CD4-positive, alpha-beta memory T cell (primary cell): ENCODE measurements at places on chromosomes 12 and 14. TPM values are rescaled to one million over a fixed set of nuclear protein-coding genes. Genes with fewer than 3 reads are reported as not detected.

- H3K4me3 ChIP-seq = no peak overlapping the region
- H3K27ac ChIP-seq = peak overlapping the region; percentile 65
- H3K4me1 ChIP-seq = peaks cover 100% of the 10 kb centered on the region
- H3K27me3 ChIP-seq = no peaks in the 10 kb centered on the region
- no peak for DNase-seq
- H3K36me3 ChIP-seq = no peaks in the 10 kb centered on the region
Measured at GRCh38 chr14:61387076-61387475, 65.7 kb downstream of the PRKCH start.

Gene STAT2
- polyA plus RNA-seq = 74.4 TPM

DNA sequence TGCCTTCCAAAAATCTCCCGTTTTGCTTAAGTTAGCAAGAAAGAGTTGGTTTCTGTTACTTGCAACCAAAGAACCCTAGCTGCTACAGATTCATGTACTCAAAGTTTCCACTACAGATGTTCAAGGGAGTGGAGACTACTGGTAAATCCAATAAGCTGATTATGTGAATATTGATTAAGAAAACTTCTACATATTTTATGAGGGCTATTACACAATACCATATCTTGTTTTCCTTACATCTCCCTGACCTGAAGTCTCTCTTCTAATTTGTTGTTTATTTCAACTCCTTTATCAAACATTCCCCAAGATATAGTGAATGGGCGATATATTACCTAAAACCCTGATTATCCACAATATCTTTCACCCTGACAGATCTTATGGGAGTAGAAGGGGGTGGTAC, 164.4 kb upstream of the PLXNC1 start:
- no peak overlapping the region for H3K4me3 ChIP-seq
- H3K27ac ChIP-seq = no peak overlapping the region
- H3K4me1 ChIP-seq = no peaks in the 10 kb centered on the region
- DNase-seq = no peak
- no peaks in the 10 kb centered on the region for H3K27me3 ChIP-seq

DNA sequence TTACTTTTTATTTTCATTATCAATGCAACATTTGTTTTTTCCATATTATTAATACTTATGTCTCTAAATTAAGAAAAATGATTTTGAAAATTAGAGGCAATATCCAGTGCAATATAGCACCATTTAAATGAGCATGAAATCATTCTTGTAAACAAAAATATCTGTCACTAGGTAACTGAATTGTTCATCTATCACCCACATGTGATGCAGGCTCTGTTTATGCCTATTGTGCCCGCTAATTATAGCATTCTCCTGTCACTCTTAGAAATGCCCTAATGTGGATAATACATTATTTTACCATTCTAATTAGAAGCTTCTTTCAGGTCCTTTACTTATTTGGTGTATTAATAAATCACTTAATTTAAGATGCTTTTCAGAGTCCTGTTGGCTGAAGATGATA, 1332.4 kb downstream of the AACS start:
- H3K27ac ChIP-seq = no peak overlapping the region
- DNase-seq = no peak
- no peak overlapping the region for H3K4me3 ChIP-seq
- no peaks in the 10 kb centered on the region for H3K27me3 ChIP-seq
- H3K4me1 ChIP-seq = no peaks in the 10 kb centered on the region
- no peaks in the 10 kb centered on the region for H3K36me3 ChIP-seq

GRCh38 chr14:74141703-74142102, 56.9 kb downstream of the LIN52 start:
- no peak overlapping the region for H3K27ac ChIP-seq
- no peak overlapping the region for H3K4me3 ChIP-seq
- no peaks in the 10 kb centered on the region for H3K4me1 ChIP-seq
- H3K27me3 ChIP-seq = no peaks in the 10 kb centered on the region

DNA sequence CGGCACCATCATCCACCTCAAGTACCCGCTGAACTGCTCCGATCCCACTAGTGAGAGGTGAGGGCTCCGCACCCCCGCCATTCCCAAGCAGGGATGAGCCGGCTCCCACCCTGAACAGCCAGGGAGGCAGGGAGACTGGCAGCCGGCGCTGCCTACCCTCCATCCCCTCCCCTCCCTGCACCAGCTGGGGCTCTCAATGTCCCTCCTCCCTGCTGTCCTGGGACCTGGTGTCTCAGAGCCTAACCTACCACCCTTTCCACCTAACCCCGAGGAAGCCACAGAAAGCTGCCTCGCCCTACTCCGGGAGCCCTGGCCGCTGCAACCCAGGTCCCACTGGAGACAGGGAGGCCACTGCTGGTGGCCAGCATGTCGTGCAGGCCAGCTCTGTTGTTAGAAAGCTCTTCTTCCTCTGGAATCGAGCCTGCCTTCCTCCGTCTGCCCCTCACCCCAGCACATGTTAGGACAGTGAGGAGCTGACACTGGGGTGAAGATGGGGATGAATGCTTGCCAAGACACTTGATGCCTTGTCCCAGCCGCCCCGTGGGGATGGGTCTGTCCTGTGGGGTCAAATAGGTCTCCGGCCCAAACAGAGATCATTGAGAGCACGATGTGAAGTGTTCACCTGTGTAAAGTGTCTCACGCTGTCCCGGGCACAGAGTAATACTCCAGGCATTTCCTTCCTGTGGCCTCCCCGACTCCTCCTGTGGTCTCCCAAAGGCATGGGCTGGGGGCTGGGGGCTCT, 1.1 kb downstream of the PTPN6 start:
- peaks cover 26% of the 10 kb centered on the region for H3K36me3 ChIP-seq
- no peak for DNase-seq
- H3K4me1 ChIP-seq = peaks cover 81% of the 10 kb centered on the region
- peak overlapping the region; percentile 81 for H3K4me3 ChIP-seq
- peak overlapping the region; percentile 96 for H3K27ac ChIP-seq

Gene CLEC1B
- polyA plus RNA-seq = not detected

- H3K4me1 ChIP-seq = no peaks in the 10 kb centered on the region
- H3K27me3 ChIP-seq = no peaks in the 10 kb centered on the region
- H3K27ac ChIP-seq = no peak overlapping the region
Measured at GRCh38 chr12:61821381-61821780, 438.8 kb upstream of the USP15 start.

- H3K27me3 ChIP-seq = no peaks in the 10 kb centered on the region
- H3K4me3 ChIP-seq = no peak overlapping the region
- peak overlapping the region; percentile 30 for H3K27ac ChIP-seq
- DNase-seq = no peak
Measured at GRCh38 chr14:90274808-90275457, 18.6 kb downstream of the PSMC1 start.

DNA sequence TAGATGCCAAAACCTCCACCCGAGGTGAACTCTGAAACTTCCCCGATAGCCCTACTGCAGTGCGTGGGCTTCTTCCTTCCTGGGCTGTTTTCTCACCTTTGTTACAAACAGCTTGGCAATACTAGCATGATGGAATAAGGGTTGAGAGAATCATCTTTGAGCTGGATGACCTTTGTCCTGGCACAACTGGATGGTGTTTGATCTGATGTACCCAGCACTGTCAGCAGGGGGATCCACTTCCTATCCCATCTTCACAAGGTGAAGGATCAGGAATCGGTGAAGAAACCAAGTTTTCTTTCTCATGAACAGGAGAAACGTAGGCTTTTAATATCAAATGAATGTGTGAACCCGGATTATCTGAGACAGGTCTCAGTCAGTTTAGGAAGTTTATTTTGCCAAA, 19.5 kb upstream of the LRRC10 start:
- no peak overlapping the region for H3K27ac ChIP-seq
- DNase-seq = no peak
- H3K4me1 ChIP-seq = no peaks in the 10 kb centered on the region
- H3K36me3 ChIP-seq = no peaks in the 10 kb centered on the region
- no peaks in the 10 kb centered on the region for H3K27me3 ChIP-seq
- H3K4me3 ChIP-seq = no peak overlapping the region

DNA sequence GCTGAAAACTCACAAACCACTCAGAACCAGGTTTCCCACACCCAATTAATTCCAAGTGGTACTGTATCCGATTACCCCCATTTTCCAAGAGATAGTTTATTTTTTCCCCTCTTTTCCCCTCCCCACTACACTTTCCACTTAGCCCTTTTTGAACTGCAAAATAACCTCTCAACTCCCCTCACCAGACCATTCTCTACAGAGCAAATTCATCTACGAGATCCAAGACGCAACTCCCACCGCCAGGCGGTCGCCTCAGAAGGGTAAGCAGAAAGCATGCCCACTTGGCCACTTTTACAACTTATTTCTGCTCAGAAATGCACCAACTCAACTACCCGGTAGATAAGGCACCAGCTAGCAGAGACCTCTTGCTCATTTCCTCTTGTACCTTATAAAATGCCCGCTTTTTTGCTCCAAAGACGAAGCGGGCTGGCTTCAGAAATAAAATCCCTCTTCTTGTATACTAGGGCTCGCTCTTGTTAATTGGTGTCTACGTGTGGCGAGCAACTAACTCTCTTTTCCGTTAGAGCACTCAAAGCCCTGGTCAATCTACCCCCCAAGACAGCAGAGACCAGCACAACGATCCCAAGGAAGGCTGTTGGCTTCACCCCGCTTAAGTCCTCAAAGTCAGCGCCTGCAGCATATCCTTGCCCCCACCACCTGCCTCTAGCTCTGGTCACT, 910 bp upstream of the SRP54 start:
- peak overlapping the region; percentile 91 for H3K4me3 ChIP-seq
- DNase-seq = no peak
- peaks cover 43% of the 10 kb centered on the region for H3K4me1 ChIP-seq
- H3K27ac ChIP-seq = peak overlapping the region; percentile 98

DNA sequence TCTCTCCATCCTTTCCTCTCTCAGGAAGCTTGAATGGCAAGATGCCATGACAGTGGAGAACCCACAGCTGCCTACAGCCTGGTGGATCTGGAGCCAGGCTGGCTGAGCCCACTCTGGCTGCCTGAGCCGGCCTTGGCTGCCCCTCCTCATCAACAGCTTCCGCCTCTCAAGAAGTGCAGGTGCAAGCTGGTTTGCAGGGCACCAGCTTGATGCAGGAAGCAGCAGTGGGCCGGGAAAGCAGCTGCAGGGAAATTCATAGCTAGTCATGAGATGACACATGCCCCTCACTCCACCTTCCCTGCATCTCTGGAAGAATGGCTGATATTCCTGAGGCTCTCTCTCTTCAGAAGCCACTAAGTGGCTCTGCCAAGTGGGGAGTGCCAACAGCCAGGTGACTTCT, 289.1 kb downstream of the RPS29 start:
- no peaks in the 10 kb centered on the region for H3K4me1 ChIP-seq
- no peaks in the 10 kb centered on the region for H3K36me3 ChIP-seq
- H3K4me3 ChIP-seq = no peak overlapping the region
- no peaks in the 10 kb centered on the region for H3K27me3 ChIP-seq
- no peak overlapping the region for H3K27ac ChIP-seq

DNA sequence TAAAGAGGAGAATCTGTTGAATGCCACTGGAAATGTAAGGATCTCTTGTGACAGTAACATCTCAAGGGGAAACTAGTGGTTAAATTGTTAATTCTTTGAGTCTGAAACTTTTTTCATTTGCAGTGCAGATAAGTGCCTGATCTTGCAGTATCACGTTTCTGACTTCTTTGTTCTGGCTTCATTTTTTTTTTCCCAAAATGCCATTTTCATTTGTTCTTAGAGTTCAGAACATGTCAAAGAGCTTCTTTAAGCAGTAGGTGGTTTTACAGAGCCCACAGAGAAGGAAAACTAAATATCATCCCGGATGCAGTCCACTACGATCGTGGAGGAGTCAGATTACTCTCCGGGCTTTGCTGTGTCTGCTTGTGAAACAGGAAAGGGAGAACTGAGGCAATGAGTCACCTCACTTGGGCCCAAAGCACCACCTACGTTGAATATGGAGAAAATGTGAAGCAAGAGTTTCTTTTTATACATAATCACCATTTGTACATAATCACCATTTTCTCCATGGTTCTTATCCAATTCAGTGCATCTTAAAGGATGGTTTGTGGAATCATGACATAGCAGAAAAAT, 43.9 kb downstream of the HMGA2 start:
- DNase-seq = no peak
- no peaks in the 10 kb centered on the region for H3K27me3 ChIP-seq
- H3K36me3 ChIP-seq = no peaks in the 10 kb centered on the region
- H3K27ac ChIP-seq = no peak overlapping the region
- H3K4me1 ChIP-seq = no peaks in the 10 kb centered on the region

Gene LRTM2
- polyA plus RNA-seq = not detected

Gene PLCZ1
- polyA plus RNA-seq = not detected

DNA sequence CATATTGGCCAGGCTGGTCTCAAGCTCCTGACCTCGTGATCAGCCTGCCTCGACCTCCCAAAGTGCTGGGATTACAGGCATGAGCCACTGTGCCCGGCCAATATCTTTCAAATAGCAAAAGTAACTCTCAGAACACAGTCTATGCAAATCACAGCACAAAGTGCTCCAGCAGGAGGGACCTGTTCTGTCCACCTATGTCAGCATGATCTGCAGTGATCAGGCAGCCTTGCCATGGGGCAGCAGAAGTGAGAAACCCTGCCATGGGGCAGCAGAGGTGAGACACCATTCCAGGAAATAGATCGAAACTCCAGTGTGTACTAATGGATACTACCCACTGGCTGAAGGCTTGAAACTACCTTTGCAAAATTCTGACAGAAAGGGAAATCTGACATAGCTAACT, 78.5 kb upstream of the EIF5 start:
- H3K4me3 ChIP-seq = no peak overlapping the region
- H3K4me1 ChIP-seq = peaks cover 5% of the 10 kb centered on the region
- no peak for DNase-seq
- no peak overlapping the region for H3K27ac ChIP-seq

DNA sequence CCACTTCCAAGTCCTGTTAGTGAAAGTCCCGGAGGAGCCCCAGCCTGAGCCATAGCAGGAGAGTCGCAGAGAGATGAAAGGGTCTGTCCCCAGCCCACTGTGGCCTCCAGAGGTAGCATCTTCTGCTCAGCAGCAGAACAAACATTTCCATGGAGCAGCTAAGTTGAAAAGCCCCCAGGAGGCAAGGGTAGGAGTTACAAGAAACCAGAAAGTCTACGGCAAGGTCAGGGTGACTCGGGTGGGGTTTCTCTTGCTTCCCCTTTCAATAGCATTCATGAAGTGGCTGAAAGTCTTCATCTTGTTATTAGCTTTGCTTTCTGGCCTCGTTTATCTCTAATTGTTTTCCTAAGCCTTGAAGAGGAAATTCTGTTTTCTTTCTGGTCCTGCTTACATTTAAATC, 151.2 kb upstream of the DIO3 start:
- no peak overlapping the region for H3K27ac ChIP-seq
- H3K4me1 ChIP-seq = no peaks in the 10 kb centered on the region
- no peak for DNase-seq
- no peak overlapping the region for H3K4me3 ChIP-seq
- H3K36me3 ChIP-seq = no peaks in the 10 kb centered on the region
- H3K27me3 ChIP-seq = peaks cover 5% of the 10 kb centered on the region

- no peak overlapping the region for H3K4me3 ChIP-seq
- DNase-seq = no peak
- no peaks in the 10 kb centered on the region for H3K4me1 ChIP-seq
- H3K27ac ChIP-seq = no peak overlapping the region
- no peaks in the 10 kb centered on the region for H3K27me3 ChIP-seq
Measured at GRCh38 chr12:109346920-109347319, 780 bp upstream of the MYO1H start.
